Effector CD8-positive, alpha-beta T cell (primary cell): ENCODE measurements at places on chromosomes 13 and 19.

DNA sequence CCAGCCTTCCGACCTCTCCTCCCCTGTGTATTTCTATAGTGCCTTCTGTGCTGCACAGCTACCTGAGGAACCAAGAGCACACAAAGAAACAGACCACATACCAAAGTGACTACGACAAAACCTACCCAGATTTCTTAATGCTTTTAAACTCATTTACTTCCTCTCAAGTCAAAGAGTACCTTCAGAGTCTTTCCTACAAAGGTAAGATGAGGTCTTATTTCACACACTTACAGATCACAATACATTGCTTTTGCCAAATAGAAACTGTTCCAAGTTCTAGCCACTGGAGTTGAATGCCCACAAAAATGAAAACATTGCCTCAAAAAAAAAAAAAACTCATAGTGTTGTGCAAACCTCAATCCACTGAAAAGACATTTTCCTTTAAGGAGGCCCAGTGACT lies 36.4 kb downstream of the TEX26 start:
- DNase-seq: no peak

DNA sequence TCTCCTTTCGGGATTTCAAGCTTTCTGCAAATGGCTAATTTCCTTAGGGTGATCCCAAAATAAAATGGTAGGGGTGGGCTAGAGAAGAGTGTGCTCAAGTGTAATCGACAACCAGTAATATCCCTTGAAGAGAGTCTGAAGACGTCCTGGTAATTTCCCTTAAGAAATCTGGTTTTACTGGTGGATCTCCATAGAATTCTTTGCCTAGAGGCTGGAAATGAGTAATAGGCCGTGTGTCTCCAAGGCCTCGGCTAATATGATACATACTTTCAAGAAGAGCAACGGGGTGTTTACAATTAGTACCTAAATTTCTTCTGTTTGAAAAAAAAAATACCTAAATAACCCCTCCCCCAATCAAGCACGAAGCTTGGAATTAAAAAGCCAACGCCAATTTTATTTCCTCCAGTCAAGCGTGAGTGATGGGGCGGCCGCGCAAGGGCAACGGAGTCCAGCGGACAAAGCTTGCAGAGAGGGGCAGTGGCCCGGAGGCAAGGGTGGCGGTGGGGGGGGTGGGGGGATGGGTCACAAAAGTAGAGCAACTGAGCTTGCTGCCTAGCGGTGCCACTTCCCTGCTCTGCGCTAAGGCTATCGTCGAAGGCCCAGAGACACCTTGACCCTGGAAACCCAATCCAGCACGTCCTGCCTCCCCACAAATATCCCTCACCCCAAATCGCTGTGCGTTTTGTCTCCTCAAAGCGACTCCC lies 7.8 kb downstream of the SOX21 start:
- DNase-seq: no peak

- DNase-seq: no peak
Measured at GRCh38 chr19:6032381-6032780, 54.4 kb upstream of the RANBP3 start.

GRCh38 chr13:35472323-35472881 lies 4.1 kb downstream of the MAB21L1 start:
- DNase-seq: no peak

GRCh38 chr13:43514311-43514710 lies 272.5 kb downstream of the ENOX1 start:
- no peak for DNase-seq

DNA sequence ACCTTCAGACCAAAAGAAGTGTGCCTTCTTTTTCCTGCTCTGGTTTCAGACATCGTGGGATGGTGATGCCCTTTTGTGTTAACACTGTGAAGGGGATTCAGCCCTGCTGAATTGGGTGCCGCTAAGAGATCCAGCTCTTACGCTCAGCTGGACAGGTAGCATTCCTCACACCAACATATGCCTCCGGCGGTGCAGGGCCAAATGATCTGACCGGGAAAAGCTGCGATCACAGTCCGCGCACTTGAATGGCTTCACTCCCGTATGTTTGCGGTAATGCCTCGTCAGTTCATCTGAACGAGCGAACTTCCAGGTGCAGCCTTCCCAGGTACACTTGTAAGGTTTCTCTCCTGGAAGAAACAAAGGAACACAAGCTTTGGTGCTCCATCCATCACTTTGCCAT lies 438.9 kb downstream of the KLF12 start:
- DNase-seq: no peak

GRCh38 chr13:78623132-78623531 lies 19.8 kb upstream of the POU4F1 start:
- no peak for DNase-seq

GRCh38 chr13:33015791-33016323 lies 366 bp upstream of the KL start:
- DNase-seq: no peak

- DNase-seq: peak; percentile 33
Measured at GRCh38 chr19:5154129-5154798, 185.4 kb downstream of the KDM4B start.

GRCh38 chr19:38686530-38686888 lies 39.1 kb downstream of the ACTN4 start:
- DNase-seq: no peak

GRCh38 chr19:30385666-30386065 lies 13.5 kb downstream of the ZNF536 start:
- no peak for DNase-seq
